NB4 (cell line): ENCODE measurements at places on chromosomes 4 and X.

DNA sequence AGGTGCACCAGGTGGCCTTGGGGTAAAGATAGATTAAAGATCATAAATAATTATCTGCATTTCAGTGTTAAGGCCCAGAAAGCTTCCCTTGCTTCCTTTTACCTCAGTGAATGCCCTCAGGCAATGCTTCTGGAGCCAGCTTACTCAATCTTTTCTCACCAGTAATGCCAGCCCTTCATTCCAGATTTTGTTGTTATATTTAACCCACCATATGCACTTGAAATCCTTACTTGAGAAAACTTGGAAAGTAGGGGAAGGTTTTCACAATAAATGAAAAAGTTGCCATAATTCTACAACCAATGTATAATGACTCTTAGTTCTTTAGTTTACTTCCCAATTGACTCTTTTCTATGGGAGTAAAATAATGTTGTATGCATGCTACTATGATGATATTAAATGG, 17.1 kb upstream of the PBDC1 start:
- DNase-seq: no peak

GRCh38 chrX:37752936-37753335, 26.9 kb upstream of the CYBB start:
- peak; percentile 80 for DNase-seq

DNA sequence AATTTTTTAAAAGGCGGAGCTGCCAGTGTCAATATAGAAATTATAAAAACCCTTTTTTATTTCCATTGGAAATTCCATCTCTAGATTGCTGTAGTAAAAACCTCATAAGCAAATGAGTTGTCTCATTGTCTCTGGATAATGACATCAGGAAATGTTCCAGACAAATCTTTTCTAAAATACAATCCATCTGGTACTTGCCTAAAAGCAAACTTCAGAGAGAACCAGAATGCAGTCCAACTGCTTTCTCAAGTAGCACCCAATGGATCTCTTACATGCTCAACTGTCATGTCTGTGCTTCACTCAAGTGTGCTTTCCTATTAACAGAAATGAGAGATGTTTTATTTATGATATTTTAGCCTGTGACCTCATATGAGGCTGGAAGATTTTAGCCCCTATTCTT, 399.6 kb upstream of the NDST3 start:
- DNase-seq: no peak

DNA sequence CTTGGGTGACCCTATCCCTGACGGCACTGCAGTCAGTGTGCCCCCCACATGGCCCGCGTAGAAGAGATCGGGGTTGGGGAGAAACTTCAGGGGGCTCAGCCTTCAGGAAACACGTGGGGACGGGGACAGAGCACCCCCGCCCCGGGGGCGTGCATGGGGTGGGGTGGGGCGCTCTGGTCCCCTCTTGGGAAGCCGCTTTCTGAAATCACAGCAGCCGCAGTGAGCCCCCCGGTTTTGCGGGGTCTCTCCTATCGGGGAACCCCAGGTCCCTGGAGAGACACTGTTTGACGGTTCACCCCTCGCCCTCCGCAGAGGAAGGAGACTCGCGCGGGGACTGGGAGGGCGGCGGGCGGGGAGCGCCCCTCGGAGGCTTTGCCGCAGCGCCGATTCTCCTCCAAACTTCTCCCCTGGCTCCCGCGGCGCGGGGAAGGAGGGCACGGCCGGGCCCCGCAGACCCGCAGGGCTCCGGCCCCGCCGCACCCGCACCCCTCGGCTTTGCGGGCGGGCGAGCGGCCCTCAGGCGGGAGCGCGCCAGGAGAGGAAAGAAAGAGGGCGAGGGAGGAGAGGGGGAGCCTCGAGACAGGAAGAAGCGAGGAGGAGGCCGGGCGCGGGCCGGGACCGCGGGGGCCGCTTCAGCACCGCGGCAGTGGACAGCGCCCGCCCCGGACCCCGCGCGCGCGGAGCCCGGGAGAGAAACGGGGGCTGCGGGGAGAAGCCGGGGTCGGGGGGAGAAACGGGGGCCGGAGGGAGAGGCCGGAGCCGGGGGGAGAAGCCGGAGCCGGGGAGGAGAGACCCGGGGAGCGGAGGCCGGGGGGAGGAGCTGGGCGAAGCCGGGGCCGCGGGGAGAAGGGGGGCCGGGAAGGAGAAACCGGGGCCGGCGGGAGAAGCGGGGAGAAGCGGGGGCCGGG, 612 bp downstream of the CPLX1 start:
- no peak for DNase-seq
